ENCODE measurements at places on chromosomes 2 and 18.

DNA sequence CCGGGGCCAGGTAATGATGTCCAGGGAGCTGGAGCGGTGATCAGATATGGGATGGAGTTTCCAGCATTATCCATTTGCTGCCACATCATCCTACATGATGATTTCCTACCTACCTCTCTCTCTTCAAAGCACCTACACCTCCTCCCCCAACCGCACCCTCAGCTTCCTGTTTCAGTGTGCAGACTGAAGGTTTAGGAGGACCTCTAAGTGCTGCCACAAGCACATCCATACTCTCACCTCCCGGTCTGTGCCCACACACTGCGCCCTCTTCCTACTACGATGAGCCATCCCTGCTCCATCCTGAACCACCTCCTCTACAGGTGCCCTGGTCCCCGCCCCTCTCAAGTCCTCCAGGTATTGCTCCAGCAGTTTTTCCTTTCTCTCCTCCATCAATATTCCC lies 123.7 kb downstream of the ALPK2 start:
- no peak for DNase-seq

DNA sequence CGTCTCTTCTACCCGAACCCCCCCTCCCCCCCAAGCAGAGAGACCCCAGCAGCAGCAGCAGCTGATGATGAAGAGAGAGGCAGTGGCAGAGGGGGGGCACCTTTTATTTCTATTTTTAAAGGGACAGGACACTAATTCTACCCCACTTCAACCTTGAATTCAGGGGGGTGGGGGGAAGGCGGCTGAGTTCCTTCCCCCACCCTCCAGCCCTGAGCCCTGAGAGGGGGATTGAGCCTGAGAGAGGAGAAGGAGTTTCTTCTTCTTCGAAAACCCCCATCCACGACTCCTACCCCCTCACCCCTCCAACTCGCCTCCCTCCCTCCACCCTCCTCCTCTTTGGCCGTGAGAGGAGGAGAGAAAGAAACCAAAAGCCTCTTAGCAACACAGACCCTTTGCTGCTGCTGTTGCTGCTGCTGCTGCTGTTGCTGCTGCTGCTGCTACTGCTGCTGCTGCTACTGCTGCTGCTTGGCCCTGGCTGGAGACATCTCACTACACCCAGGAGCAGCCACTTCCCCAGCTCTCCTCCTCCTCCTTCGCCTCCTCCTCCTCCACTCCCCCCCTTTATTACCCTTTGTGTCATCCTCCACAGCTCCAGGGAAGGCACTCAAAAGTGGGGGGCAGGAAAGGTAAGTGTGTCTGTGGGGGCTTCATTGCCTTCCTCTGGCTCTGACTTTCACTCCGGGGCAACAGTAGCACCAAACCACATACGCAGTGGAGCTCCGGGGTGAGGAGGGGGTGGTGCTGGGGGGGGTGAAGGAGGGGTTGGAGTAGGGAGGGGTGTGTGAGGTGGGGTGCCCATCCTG lies at the start of gene MBD5:
Gene MBD5, plus strand, starts transcription at position 33 of the 803 bp plus-strand sequence.
- DNase-seq, result peak; percentile 36

DNA sequence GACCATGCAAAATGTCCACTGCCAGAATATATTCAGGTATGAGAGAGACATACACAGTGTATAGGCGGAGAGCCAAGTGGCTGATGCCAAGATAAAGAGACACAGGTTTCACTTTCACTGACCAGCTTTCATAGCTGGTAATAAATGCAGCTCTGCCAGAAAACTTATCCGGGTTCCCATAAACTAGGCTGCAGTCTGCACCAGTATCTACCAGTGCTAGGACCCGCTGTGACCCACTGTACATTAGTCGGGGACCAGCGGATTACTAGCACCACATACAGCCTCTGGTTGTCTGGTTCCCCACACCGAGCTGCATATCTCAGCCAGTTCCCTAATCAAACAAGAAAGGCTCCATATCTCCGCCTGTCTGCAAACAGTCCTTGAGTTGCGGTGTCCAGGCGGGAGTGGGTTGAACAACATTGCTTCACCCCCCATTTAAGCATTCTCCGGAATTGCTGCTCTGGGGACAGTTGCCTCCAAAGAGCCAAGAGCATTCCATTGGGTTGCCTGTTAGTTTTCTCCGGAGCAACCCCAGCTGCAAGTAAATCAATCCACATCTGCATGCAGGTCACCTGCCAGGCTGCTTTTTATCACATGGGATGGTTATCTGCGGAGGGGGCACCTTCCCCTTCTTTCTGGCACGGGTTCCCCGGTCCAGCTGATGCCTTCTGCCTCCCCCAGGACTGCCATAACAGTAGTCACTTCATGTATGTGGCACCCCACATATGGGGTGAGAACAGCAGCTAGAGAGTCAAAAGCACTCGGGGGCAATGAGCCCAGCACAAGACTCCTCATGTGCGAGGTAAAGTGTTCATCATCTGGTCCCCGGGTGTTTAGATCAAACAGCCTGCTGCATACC lies 18.0 kb upstream of the KLHL23 start:
- DNase-seq, result no peak

GRCh38 chr2:15986068-15986560 lies 45.8 kb downstream of the MYCN start:
- no peak for DNase-seq

- DNase-seq, result no peak
Measured at GRCh38 chr2:42931146-42931817, 138.9 kb upstream of the HAAO start.

DNA sequence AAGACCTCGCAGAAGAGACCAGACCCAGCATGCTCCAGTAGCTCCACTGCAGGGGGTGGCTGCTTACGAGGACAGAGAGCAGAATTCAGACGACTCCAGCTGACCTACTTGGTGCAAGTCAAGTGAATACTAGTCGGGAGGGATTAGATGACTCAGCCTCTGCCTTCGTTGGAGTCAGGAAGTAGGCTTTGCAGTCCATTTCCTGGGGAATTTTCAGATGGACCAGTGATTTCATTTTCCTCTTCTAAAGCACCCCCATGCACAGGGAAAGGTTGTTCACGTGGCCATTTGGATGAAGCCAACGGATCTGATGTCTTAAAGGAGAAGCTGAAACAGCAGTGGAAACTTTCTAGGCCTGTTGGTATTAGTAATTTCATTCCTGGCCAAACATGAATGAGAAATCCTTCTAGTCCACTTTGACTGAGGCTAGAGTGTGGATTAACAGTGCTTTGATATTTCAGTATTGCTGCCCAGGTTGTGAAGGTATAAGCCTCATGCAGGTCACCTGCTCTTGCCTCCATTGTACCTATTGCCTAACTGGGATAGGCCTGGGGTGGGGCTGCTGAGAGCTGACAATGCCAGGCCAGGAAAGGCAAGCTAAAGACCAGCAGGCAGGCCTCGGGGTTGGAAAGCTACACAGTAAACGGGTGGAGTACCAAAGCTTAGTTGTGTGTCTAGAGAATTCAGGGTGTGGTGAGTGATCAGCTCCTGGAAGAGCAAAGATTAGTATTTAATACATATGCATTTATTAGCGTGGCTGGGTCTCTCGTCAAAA lies 117.6 kb upstream of the FOSL2 start:
- DNase-seq, result peak; percentile 94

GRCh38 chr2:162826921-162827320 lies 11.6 kb downstream of the KCNH7 start:
- DNase-seq, result no peak

GRCh38 chr18:5490753-5491480 lies 52.9 kb downstream of the EPB41L3 start:
- DNase-seq, result no peak

GRCh38 chr2:228767196-228767595 lies 503.9 kb downstream of the PID1 start:
- DNase-seq, result no peak

DNA sequence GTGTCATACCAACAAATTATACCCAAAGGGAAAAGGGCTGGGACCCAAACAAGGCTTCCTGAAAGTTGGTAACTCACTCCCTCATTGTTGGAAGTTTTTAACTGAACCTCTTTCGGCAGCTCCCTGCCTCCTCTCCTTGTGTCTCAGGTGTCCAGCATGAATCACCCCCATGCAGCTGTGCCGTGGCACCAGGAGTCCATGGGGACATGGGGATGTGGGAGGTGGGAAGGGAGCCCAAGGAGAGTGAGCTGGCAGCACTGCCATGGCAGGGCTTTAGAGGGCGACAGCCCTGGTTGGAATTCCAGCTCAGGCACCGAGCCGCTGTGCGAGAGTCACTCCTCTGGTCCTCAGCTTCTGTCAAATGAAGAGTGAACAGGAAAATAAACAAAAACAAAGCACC lies 12.5 kb upstream of the GYPC start:
- DNase-seq, result no peak

GRCh38 chr2:49901202-49902065 lies 747.1 kb upstream of the FSHR start:
- DNase-seq, result no peak

DNA sequence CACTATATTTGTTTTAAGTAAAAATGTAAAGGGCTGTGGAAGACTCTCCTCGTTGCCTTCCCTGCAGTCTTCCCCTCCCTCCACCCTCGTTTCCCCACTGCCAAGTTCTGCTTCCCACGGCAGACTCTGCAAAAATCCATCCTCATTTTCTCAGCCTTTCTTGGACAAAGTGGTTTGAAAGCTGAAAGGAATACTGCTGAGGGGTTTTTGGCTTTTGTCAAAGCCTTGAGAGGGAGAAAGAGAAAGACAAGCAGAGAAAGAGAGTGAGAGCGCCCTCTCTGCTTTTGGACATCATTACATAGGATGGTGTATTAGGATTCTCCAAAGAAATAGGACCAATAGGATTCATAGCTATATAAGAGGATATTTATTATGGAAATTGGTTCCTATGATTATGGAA lies 455.9 kb upstream of the SOX11 start:
- DNase-seq, result no peak

DNA sequence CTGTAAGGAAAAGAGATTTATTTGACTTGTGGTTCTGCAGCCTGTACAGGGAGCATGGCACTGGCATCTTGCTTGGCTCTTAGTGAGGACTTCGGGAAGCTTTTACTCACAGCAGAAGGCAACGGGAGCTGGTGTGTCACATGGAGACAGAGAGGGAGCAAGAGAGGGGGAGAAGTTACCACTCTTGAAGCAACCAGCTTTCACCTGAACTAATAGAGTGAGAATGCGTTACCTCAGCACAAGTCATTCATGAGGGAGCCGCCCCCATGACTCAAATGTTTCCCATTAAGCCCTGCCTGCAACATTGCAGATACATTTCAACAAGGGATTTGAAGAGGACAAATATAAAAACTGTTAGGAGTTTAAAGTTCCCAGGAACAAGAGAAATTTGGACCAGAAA lies 190.0 kb downstream of the CYRIA start:
- no peak for DNase-seq

GRCh38 chr2:173940208-173941020 lies 24.8 kb downstream of the SP3 start:
- DNase-seq, result no peak

- DNase-seq, result peak; percentile 28
Measured at GRCh38 chr2:42438685-42439084, 55.1 kb downstream of the KCNG3 start.

- peak; percentile 82 for DNase-seq
Measured at GRCh38 chr2:46538393-46538792, 59.0 kb downstream of the TMEM247 start.

DNA sequence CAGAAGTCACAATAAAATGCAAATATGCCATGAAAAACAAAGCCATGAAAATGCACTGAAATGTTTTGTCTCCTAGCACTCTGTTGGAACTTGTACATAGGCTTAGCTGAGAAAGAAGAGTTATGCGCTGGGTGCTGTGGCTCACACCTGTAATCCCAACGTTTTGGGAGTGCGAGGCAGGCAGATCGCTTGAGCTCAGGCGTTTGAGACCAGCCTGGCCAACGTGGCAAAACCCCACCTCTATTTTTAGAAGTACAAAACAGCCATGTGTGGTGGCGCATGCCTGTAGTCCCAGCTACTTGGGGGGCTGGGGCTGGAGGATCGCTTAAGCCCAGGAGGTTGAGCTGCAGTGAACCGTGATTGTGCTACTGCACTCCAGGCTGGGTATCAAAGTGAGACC lies 39.9 kb downstream of the IRS1 start:
- DNase-seq, result no peak

DNA sequence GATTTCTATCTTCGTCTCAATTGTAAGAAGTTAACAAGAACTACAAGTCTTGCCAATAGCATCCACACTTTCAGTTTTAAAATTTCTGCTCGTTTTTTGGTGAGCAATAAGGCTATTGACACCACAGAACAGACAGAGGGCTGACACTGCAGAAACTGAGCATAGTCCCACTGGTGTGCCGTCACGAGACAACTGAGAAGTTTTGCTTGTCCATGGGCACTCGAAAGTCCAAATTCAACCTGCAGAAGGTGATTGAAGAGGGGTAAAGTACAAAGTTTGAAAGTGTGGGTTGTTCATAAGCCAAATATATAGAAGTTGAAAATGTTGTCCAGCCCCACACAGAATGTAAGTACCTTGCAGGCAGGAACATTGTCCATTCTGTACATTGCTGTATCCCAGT lies 63.8 kb upstream of the SP3 start:
- DNase-seq, result no peak

- DNase-seq, result no peak
Measured at GRCh38 chr2:188975497-188976102, 1.4 kb downstream of the COL3A1 start.

- no peak for DNase-seq
Measured at GRCh38 chr2:140862181-140862580, 1268.6 kb downstream of the LRP1B start.

DNA sequence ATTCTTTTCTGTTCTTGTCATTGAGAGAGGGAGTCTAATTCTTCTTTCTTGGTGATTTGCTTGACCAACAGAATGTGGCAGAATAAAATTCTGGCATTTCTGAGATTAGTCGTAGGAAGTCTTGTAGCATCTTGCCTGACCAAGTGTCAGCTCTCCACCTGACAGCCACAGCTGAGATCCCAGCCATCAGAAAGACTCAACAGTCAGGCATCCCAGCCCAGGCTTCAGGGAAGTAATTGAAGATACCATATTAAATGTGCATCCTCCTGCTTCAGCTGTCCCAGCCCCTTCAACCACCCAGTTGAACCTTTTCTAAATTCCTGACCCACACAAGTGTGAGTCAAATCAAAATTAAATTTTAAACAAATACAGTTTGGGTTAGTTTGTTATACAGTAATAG lies 208.3 kb downstream of the PIK3C3 start:
- DNase-seq, result no peak

Measured in CD14-positive monocyte (primary cell).